ENCODE measurements at places on chromosomes 7 and 10.

DNA sequence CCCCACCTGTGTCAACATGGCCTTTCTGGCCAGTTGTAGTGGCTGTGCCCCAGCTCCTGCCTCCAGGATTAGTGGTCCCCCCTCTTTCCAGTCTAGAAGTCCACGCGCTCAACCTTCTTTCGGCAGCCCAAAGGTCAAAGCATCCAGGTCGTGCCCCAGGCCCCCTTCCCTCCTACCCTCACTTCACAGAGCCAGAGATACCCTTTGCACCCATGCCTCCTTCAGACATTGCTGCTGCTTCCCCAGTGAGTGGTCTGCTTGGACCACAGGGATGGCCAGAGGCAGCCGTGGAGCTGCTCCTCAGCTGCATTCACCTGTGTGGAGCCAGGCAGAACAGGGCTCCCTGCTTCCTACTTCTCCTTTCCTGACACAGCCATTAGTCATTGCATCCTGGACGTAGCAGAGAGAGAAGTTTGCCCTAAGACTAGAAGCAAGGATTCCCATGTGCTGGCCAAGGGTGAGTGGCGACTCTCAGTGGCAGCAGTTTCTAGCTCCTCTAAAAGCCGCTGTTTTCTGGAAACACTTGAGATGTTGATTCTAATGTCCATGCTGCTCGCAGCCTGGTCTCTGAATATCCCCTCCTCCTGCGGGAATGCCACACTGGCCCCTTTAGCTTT lies 243.1 kb upstream of the SHH start:
- no peak for DNase-seq

DNA sequence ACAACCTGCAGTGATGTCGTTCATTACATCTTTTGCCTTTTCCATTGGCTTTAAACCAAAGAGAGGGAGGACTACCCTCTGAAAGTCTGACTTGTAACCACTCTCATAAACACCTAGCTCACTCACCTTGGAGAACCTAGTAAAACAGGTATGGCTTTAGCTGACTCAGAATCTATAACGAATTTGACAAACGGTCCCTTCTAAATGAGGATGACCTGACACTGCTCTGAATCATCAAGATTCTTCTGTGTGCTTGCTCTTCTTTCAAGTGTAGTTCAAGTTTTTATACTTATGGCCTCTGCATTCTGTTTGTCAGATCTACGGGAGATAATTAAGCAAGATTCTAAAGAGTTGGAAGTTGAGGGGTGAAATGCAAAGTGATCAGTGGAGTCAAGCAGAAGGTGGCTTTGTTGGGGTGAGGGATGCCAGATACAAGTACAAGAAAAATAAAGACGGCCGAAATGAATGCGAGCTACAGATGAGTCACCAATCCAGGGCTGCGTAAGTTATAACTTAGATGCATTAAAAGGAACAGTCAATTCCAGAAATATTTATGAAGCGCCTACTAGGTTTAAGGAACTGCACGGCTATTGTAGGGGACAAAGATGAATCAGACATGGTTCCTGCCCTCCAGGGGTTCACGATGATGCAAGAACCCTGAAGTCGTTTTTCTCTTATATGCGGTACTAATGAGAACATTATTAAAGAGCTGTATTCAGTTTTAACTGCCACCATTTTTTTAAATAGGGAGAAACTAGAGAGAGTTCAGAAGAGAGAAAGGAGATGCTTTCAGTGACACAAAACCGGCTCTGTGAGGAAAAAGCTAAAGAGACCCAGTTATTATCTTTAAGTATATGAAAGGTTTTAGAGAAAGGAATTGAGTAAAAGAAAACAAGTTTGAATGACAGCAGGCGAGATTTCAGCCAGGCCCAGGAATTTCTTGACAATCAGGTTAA lies 6.5 kb downstream of the HIPK2 start:
- DNase-seq = peak; percentile 64

DNA sequence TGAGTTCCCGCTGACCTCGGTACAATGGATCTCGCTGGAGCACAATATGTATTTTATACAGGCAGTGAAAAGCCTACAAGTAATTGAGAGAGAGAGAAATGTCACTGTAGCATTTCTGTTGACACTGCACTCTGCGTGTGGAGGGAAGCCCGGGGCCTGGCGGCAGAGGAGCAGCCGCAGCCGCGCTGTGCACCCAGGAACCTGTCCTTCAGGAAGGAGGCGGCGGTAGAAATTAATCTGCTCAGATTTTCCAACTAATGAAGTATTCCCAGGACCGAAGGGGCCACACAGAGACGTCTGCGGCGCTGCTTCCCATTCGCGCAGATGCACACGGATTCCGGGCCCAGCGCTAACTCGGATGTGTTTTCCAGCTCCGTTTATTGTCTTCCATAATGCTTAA lies 170.1 kb downstream of the EBF3 start:
- DNase-seq = no peak

GRCh38 chr7:68417659-68418058 lies 1180.6 kb upstream of the AUTS2 start:
- DNase-seq = no peak

Data from SIG-M5 (cell line).